NCI-H460 (cell line): ENCODE measurements at places on chromosomes 5 and 9.

GRCh38 chr9:20984506-20984905 is 46.9 kb downstream of the HACD4 start:
- DNase-seq = no peak

GRCh38 chr9:99351647-99352046 is 129.6 kb downstream of the SEC61B start:
- no peak for DNase-seq

DNA sequence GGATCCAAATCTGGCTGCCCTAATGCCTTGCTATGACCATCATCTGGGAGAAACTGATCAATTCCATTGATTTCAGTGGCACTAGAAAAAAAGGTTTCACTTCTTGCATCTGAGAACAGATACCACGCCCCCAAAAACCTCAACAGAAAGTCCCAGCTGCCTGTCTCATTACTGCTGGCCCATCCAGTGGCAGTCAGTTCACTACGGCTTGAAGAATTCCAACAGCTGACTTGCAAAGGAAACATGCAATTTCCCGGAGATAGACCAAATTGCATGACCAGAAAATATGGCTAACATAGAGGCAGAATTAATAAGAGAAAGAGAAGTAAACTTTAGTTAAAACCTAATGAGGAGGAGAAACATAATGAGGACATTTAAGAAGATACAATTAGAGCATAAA is 48.6 kb downstream of the UGCG start:
- DNase-seq = no peak

- DNase-seq = no peak
Measured at GRCh38 chr5:176918613-176919012, 19.5 kb upstream of the HK3 start.

DNA sequence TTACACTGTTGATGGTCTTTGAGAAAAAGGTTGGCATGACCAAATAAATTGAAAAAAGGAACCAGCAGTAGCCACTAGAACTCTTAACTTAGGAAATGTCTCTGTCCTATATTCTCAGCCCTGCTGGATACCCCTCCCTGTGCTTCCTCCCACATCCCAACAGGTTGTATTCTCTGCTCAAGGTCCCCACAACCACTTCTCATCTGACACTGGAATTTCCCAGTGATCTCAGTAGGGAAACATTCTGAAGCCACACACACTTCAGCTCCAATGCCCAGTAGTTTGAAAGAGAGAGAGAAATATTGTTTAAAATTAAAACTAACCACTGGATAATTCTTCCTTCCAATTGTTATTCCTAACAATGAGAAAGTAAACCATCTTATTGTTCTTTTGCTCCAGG is 30.0 kb upstream of the NREP start:
- DNase-seq = no peak

DNA sequence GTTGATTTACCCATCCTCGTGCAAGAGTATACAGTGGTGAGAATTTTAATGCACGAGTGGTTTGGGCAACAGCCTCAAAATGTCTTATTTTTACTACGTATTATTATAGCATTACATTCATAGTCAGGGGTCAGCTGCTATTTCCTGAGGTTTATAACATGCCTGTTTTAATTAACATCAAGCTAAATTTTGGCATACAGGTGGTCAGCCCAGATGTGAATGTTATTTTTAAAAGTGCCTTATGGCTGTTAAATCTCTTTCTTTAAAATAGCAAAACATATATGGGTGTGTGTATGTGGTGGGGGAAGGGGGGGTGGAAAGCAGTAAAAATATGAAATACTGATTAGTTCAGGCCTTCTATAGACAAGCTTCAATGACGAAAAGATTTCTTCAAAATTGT is 424.5 kb upstream of the CLINT1 start:
- DNase-seq = no peak

DNA sequence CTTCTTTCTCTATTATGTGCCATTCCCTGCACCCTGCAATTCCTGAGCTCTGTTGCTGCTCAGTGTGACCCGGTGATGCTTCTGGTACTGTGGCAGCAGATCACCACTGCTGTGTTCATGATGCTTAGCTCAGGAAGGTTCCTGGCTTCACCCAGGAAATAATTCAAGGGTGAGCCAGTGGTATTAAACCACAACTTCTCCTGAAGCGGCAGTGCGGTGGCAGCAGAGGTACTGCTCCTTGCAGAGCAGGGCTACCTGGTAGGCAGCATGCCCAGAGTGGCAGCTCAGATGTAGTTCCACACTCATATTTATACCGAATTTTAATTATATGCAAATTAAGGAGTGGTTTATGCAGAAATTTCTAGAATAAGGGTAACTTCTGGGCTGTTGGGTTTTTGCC is 213.8 kb upstream of the ZNF608 start:
- DNase-seq = no peak

- no peak for DNase-seq
Measured at GRCh38 chr9:30670805-30671562, 1713.5 kb upstream of the ACO1 start.

DNA sequence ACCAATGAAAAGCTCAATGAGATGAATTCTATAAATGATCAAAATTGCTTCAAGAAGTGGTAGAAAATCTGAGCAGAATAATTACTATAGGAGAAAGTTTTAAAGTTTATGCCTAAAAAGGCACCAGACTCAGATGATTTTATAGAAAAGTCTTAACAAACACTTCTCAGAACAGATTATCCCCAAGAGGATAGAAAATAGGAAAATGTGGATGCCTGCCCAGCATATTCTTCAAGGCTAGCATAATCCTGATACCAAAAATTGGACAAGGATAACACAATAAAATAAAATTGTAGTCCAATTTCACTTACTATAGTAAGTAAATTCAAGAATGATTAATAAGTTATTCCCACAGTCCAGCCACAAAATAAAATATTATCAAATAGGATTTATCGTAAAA is 397.0 kb downstream of the NR2F1-AS1 start:
- DNase-seq = no peak

- no peak for DNase-seq
Measured at GRCh38 chr5:57368010-57368409, 114.6 kb downstream of the ACTBL2 start.

- no peak for DNase-seq
Measured at GRCh38 chr5:136162008-136162407, 29.4 kb downstream of the SMAD5 start.

GRCh38 chr5:8138884-8139283 is 269.9 kb downstream of the MTRR start:
- DNase-seq = no peak

DNA sequence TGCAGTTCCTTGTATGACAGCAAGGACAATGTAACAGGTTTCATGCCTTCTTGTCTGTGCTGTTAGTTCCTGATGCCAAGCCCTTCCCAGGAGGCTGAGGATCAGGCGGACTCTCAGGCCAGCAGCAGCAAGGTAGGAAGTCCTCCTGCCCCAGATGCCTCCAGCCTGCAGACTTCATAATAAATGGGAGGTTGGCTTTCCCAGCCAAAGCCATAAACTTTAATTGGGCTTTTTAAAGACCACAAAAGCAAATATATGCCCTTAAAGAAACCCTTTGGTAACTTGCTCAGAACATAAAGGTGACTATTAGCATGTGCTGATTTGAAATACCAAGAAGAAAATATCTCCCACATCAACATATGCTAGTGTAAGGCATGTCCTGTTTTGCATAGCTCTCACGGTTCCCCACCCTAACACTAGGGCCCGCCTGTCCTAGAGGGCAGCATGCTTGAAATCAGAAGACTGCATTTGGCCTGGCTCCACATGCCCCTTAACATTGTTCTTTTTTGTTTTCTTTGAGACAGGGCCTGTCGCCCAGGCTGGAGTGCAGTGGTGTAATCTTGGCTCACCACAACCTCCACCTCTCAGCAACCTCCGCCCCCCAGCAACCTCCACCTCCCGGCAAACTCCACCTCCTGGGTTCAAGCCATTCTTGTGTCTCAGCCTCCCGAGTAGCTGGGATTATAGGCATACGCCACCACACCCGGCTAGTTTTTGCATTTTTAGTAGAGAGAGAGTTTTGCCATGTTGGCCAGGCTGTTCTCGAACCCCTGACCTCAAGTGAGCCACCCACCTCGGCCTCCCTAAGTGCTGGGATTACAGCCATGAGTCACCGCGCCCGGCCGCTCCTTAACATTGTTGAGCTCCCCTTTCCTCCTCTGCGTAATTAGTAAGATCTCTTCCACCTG is 44.6 kb upstream of the FCN1 start:
- no peak for DNase-seq

- DNase-seq = no peak
Measured at GRCh38 chr5:128202320-128202719, 118.8 kb downstream of the SLC12A2 start.

DNA sequence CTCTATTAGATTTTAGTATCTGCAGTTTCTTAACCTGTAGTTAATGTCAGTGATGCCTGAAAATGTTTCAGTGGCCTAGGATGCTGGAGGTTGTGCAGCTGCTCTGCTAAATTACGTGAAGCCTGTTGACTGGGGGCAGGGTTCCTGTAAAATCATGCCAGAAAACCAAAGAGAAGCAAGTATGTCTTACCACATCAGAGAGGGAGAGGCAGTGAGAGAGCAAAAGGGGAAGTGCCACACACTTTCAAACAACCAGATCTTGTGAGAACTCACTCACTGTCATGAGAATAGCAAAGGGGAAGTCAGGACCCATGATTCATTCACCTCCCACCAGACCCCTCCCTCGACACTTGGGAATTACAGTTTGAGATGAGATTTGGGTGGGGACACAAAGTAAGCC is 83.9 kb upstream of the CYLC2 start:
- DNase-seq = no peak

- DNase-seq = peak; percentile 30
Measured at GRCh38 chr5:117077142-117077541, 502.5 kb upstream of the SEMA6A start.

GRCh38 chr5:4780633-4781032 is 359.5 kb upstream of the ADAMTS16 start:
- no peak for DNase-seq

DNA sequence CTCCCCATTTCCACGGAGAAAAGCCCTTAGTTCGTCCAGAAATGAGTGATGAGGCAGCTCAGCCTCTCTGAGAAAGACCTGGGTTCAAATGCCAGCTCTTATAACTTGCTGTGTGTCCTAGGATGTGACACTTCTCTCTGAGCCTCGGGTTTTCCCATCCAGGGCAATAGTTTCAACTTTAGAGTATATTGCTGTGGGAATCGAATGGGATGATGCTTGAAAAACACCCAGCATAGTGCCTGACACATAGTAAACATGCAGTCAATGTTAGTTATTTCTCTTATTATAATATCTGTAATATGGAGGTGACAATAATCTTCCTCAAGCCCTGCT is 430 bp upstream of the MAPKAP1 start:
- no peak for DNase-seq

DNA sequence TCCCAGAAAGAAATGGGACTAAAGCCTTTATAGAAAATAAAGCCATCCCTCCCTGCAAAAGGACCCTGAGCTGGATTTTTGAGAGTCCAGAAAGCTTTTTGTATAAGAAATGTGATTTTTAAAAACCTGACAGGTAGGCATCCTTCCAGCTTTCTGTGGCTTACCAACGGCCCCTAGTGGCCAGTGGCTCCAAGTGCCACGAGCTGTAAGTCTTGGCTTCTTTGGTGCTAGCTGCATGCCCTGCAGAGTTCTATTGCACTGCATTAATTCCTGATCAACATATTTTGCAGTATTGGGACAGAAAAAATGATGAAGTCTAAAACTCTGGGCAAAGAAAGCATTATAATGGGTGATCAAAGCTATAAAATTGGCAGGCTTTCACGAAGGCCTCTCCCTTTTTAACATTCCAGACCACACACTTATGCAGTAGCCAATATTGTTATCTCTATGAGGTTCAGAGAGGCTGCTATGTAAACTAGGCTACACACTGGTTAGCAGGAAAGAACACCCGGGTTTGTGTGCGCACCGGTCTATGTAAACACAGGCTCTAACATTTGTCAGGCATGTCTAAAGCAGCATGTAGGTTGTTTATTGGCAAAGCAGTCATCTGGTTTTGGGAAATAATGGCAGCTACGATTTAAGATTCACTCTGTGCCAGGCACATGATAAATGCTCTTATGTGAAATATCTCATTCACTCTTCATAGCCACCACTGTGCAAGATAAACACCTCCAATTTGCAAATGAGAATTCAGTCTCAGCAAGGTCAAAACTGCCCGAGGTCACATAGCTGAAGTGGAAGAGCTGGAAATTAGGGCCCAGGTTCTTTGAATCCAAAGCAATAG is 55.2 kb downstream of the NMUR2 start:
- DNase-seq = peak; percentile 32

DNA sequence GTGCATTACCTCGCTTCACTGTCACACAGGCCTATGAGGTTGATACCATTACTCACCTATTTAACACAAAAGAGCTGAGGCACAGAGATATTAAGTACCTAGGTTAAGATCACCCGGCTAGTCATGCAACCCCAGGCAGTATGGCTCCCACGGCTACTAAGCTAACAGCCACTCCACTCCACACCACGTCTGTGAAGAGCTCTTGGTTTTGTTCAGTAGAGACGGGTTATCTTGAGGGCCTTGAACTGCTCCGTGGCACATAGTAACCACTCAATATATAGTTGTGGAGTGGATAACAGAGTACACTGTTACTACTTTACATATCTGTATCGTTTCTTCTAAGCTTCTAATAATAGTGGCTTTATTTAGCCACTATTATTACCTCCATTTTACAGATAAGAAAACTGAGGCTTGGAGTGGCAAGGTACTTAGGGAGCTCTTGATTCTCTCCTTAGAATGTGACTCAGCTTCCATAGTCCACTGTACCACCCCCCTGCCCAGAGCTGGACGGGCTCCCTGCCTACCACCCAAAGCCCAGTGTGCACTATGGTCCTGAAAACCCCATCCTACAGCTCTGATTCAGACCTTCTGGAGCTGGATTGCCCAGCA is 1.0 kb upstream of the CORO2A start:
- no peak for DNase-seq

- DNase-seq = no peak
Measured at GRCh38 chr5:166046956-166047355, 2244.5 kb upstream of the WWC1 start.

DNA sequence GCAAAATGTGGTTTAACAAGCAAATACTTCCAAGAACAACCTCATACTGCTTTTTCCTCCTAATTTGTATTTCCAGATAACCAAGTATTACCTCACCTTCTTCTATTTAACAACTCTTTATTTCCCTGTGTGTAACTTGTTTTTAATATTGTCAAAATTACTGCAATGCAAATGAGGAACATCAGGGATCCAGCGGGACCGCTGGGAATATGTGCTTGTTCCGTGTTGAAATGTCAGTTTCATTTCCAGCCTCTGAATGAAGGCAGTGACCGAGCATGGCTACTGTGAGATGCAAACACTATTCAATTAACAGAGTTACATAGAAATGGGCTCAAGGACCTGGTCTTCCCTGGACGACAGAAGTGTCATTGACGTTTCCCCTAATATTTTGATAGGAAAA is 110.8 kb upstream of the CTSL start:
- no peak for DNase-seq

DNA sequence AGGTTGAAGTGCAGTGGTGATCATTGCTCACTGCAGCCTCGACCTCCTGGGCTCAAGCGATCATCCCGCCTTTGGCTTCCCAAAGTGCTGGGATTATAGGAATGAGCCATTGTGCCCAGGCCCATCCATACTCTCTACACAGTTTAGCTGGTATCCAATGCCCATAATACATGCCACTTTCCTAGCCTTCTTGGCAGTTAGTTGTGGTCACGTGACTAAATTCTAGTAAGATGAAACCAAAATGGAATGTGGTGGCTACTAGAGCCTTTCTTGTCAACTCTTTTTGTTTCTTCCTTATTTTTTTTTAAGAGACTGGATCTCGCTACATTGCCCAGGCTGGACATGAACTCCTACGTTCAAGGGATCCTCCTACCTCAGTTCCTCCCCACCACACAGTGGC is 15.3 kb upstream of the KIF27 start:
- no peak for DNase-seq
